ENCODE measurements at places on chromosomes 6 and 20.

DNA sequence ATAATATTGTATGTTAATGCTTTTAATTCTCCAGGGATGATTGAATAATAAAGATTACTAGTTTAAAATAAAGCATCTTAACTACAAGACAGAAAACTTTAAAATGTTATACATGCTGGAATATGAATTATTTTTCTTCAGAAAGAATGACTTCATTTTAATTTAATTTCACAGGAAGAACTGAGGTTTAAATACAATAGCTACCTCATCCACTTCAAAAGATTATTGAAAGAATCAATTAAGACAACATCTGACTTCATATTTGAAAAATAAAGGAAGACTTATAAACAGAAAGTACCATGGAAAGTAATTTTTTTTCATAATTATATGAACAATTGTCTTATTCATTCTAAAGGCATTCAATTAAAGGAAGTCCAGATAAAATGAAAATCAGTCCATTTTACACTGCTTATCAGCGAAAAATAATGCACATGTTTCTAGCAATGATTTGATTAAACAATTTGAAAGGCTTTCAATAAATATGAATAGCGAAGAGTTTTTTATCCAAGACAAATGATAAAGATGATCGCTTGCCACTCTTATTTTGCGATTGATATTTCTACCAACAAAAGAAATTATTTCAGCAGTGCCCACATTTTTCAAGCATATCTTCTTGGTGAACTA is 368.5 kb upstream of the OPRM1 start:
- DNase-seq: no peak

DNA sequence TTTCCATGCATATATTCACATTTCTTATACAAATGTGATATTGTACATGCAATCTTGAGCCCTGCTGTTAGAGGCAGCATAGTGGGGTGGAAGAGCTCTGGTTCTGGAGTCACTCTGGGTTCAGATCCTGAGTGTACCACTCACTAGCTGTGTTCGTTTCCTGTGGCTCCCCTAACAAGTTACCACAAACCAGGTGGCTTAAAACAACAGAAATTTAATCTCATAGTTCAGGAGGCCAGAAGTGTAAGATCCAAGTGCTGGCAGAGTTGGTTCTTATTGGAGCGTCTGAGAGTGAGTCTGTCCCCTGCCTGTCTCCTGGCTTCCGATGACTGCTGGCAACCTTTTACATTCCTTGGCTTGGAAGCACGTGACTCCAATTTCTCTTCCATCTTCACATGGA is 115.6 kb downstream of the MAP3K7 start:
- DNase-seq: no peak

DNA sequence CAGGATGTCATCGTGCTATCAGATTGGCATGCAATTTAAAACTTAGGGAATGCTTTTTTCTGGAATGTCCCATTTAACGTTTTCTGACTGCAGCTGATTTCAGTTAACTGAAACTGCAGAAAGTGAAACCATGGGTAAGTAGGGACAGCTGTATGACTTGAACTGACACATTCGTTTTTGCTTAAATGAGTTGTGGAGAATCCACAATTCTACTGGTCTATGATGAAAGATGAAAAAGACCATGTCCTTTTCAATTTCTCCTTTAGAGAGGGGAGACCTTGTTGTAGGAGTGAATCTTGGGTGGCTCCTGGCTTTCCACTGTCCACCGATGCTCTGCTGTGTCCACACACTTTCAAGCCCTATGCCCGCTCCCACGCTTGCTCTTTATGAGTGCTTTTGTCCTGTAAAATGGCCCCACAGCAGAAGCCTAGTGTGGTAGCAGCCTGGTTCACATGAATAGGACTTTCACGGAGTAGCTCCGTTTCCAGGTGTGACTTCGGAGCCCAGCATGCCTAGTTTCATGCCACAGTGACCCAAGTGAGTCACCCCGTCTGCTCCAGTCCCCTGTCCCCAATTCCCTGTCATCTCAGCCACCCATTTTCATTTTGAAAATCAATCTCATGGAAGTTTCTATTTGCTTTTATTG is 21.9 kb downstream of the DYNLT1 start:
- DNase-seq: no peak

DNA sequence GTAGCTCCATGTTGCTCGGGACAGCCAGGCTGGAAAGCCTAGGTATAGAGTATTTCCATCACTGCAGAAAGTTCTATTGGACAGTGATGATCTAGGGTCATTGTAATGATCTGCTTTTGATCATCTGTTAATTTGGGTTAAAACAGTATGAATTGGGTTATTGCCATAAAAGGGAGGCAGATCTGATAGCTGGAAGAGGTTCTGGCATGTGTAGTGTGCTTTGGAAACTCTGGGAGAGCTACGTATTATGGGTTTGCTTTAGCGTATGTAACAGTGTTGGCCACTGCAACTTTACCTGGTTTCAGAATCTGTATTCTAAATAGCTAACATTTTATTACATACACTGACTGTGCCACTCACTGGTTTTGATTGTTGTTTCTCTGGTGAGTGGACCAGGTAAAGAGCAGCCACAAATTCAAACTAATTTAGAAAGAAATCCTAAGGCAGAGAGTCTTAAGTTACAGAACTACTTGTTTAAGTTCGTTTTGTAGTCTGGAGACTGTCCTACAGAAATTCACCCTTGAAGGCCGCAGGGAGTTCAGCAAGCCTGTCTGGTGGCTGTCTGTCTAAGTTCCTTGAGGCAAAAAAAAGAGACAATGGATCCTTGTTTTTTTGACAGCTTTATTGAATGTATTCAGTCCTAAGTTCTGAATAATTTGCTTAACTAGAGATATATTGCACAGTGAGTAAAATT is 300.3 kb downstream of the PRL start:
- no peak for DNase-seq

DNA sequence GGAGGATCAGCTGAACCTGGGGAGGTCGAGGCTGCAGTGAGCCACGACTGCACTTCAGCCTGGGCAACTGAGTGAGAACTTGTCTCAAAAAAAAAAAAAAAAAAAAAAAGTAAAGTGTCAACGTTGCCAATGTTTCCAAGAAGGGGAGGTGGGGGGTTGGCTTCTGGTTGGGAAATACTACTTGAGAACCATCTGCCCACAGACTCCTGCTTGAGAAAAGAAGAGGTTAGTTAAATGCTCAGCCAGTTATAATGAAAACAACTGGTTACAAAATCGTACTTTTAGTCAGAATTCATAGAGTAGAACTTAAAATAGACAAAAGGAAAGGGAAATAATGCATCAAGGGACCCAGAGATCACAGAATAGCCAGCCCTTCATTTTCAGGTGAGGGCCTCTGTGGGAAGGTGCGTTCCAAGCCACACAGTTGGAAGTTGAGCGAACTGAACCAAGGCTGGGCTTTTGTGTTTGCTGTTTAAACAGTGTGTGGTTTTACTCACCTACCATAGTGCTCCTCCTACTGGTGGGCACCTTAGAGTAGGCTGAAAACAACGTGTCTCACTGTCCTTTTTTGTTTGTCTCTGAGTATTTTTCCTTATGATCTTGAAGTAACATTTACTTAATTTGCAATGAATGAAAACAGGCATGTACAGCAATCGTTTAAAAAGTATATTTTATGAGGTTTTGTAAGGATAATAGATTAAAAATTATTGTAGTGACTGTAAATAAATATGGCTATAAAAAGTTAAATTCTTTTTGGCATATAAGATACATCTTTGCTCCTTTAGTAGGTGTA is 200.7 kb downstream of the BCAS1 start:
- peak; percentile 86 for DNase-seq

GRCh38 chr20:51013577-51014330 is 9.2 kb downstream of the KCNG1 start:
- DNase-seq: no peak

DNA sequence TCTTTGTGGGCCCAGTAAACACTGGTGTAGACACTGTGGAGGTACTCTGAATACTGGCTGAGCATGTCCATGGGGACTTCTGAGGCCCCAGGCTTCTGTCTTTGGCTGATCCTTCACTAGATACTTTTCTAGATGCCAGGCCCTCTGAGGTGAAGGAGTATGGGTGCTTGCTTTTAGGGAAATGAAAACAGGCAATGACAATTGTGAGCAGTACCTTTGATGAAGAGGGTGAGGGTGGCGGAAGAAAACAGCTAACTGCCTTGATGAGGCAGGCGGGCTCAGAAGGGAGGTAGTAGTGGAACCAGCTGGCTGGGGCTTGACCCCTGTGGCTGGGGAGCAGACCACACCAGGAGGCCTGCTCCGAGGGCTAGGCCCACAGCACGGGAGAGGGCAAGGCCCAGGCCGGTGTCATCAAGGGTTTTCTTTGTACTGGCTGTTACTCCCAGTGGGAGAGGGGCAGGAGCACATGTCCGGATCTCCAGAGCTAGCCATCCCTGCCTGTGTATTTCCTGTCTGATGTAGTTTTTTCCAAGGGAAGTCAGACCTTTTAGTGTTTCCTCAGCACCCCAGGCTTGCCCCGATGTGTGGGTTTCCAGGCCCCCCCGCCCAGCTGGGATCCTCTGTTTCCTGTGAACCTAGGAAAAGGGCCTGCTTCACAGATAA is 3.9 kb downstream of the PLCG1 start:
- DNase-seq: peak; percentile 67

DNA sequence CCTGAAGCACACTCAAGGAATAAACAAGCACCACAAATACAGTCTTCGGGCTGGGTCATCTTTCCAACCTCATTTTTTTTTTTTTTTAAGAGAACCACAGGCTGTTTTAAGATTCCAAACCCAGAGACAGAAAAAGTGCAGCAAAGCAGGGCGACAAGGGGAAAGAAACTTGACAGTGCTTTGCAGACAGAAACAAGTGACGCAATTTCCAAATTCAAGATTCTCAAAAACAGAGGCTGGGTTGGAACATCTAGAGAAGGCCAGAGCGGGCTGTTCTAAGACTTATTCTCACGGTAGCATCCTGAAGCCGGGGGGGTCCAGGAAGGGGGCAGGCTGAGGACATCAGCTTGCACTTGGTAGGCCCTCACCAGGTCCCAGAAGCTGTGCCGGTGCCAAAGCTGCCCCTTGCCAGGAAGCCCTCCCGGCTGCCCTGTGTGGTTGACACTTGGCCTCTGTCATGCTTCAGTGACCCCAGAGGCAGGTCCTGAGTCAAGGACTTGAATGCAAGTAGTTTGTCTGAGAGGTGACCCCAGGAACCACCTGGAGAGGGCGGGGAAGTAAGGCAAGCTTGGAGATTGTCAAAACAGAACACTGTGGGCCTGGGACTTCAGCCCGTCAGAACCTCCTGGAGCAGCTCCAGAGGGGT is 50.5 kb downstream of the BMP7 start:
- DNase-seq: no peak

Data from SW480 (cell line).